Stimulated activated CD4-positive, alpha-beta T cell treated with anti-CD3 and anti-CD28 coated beads, Interleukin-1b, Interleukin-23, amount 100 ng/mL, for 1 hour (primary cell): ENCODE measurements at places on chromosomes 6 and 20.

GRCh38 chr6:148776321-148777308, 29.8 kb downstream of the UST start:
- no peak for DNase-seq

GRCh38 chr6:104118274-104118673, 741.4 kb downstream of the HACE1 start:
- DNase-seq = no peak

GRCh38 chr6:45830441-45831139, 185.1 kb downstream of the CLIC5 start:
- no peak for DNase-seq

DNA sequence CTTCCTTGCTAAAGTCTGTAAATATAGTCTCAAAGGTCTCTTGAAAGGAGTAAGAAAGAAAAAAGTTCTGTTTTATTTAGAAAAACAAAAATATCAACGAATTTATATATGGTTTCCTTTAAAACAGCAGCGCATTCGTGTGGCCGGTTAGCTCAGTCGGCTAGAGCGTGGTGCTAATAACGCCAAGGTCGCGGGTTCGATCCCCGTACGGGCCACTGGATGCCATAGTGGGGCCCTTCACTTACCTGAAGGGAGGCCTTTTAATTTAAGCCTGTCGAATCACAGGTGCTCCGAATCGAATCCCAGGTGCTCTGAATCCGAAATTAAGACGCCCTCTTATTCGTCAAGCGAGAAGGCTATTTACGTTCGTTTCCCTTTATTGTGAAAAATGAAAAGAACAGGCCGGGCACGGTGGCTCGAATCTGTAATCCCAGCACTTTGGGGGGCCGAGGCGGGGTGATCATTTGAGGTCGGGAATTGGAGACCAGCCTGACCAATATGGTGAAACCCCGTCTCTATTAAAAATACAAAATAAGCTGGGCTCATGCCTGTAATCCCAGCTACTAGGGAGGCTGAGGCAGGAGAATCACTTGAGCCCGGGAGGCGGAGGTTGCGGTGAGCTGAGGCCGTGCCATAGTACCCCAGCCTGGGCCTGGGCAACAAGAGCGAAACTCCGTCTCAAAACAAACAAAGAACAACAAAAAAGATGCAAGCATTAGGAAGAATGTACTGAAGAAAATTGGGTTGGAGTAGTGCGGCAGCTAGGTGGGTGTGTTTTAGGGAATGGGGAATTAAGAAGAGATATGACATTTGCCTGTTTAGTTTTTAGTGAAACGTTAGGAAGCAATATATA, 195.8 kb upstream of the ZNF184 start:
- DNase-seq = no peak

- no peak for DNase-seq
These were observed 180.6 kb downstream of the TBX18 start for GRCh38 chr6:84583784-84584183.

DNA sequence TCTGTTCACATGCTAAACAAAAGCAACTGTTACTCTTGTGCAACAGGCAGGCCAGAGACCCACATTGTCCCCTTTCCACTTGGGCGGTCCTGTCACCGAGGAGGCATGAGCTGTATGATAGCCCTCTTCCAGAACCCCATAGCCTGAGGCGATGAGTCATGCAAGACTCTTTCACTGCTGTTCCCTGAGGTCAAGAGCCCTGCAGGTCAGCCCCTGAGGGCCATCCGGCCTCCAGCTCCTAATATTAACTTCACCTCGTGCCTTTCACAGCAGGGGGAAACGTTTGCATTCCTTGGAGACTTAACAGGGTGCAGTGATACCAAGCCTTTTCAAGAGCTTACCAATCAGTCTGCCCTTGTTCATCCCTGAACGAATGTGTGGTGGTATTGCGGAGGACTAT, 253.3 kb upstream of the ECI2 start:
- DNase-seq = no peak
